ENCODE measurements at places on chromosomes 2 and 18. TPM values are rescaled to one million over a fixed set of nuclear protein-coding genes. Genes with fewer than 3 reads are reported as not detected.

The SP140 gene
- 0.60 TPM for total RNA-seq

The PLGLB2 gene
- total RNA-seq: 6.5 TPM

The REG1B gene
- total RNA-seq: not detected

The FAM228A gene
- 0.31 TPM for total RNA-seq

The CTIF gene
- 173 TPM for total RNA-seq

The XIRP2 gene
- not detected for total RNA-seq

The AKAIN1 gene
- not detected for total RNA-seq

The TMEM37 gene
- total RNA-seq: 0.77 TPM

The ACVR1 gene
- 81.7 TPM for total RNA-seq

The NCOA1 gene
- total RNA-seq: 20.2 TPM

The DYSF gene
- total RNA-seq: 112 TPM

The DHRS9 gene
- not detected for total RNA-seq

The AMER3 gene
- not detected for total RNA-seq

The GPR45 gene
- total RNA-seq: not detected

The RUFY4 gene
- total RNA-seq: not detected

The FBXO36 gene
- total RNA-seq: 3.0 TPM

The SERPINB3 gene
- not detected for total RNA-seq

The TLX2 gene
- not detected for total RNA-seq

The SLC9A4 gene
- not detected for total RNA-seq

The ST3GAL5 gene
- 48.1 TPM for total RNA-seq

The LYG1 gene
- 0.99 TPM for total RNA-seq

The LAMA3 gene
- total RNA-seq: 2.8 TPM

The GNAL gene
- total RNA-seq: 5.9 TPM

The DSC2 gene
- 0.58 TPM for total RNA-seq

The ABCA12 gene
- total RNA-seq: 0.27 TPM

The FAM98A gene
- total RNA-seq: 95.2 TPM

The LRRTM1 gene
- total RNA-seq: not detected

The ACMSD gene
- total RNA-seq: not detected

The ALLC gene
- not detected for total RNA-seq

The VWA3B gene
- not detected for total RNA-seq

The RAX gene
- not detected for total RNA-seq

The EGR4 gene
- not detected for total RNA-seq
